ENCODE measurements at places on chromosomes 11 and 22.

- ATAC-seq: peak; percentile 81
Observed at GRCh38 chr11:67613960-67614715, 7.4 kb downstream of the NDUFV1 start.

GRCh38 chr11:79013509-79013908 is 427.3 kb downstream of the TENM4 start:
- no peak for ATAC-seq

GRCh38 chr11:82539669-82540068 is 194.0 kb downstream of the FAM181B start:
- ATAC-seq: no peak

DNA sequence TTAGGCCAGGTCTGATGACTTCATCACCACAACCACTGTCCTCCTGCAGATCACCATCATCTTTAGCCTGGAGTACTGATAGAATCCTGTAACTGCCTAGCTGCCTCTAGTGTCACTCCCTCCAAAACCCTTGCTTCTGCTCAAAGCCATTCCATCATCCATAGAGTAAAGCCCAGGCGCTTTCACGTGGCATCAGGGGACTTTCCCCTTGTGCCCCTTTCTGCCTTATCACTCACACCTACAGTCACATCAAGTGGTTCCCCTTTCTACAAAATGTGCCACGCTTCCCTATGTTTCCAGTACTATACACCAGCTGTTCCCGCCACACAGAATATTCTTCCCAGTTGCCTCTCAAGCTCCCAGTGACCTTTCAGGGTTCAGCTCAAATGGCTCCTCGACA is 75.9 kb downstream of the MN1 start:
- ATAC-seq: no peak

DNA sequence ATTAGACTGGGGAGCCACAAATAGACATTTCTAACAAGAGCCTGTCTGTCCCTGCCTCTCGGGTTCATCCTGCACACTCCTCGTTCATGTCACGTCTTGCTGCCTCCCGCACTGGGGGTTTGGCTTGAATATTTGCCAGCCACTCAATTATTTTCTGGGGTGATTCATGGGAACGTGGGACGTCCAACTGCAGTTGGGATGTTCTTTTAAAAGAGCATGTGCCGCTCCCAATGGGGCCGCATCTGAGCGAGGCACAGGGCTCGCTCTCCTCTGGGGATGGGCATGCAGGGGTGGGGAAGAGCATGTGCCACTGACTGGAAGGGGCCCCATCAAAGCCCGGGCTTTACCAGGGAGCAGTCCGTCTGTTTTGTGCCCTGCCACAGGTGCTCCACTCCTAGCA is 43.4 kb downstream of the PARVG start:
- ATAC-seq: no peak
